ENCODE measurements at places on chromosomes 13 and 19.

- DNase-seq, result no peak
These were observed 527.4 kb upstream of the ATXN8OS start for GRCh38 chr13:69580255-69580654.

DNA sequence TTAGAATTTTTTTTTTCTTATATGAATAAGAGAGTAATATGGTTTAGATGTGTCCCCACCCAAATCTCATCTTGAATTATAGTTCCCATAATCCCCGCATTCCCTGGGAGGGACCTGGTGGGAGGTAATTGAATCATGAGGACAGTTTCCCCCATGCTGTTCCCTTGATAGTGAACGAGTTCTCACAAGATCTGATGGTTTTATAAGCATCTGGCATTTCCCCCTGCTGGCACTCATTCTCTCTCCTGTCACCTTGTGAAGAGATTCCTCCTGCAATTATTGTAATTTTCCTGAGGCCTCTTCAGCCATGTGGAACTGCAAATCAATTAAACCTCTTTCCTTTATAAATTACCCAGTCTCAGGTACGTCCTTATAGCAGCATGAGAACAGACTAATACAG lies 205.7 kb downstream of the MYO16 start:
- no peak for DNase-seq

DNA sequence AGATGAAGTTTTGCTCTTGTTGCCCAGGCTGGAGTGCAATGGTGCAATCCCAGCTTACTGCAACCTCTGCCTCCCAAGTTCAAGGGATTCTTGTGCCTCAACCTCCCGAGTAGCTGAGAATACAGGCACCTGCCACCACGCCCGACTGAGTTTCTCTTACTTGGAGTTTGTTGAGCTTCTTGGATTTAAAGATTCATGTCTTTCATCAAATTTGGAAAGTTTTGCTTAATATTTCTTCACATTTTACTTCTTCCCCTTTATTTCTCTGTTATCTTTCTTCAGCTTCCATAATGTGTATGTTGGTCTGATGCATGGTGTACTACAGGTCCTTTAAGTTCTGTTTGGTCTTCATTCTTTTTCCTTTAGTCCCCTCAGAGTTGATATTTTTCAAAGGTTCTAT lies 8.9 kb upstream of the ZNF560 start:
- no peak for DNase-seq

GRCh38 chr19:16351133-16351809 lies 26.6 kb downstream of the KLF2 start:
- DNase-seq, result no peak

- no peak for DNase-seq
These were observed 65.8 kb downstream of the FREM2 start for GRCh38 chr13:38752686-38753085.

DNA sequence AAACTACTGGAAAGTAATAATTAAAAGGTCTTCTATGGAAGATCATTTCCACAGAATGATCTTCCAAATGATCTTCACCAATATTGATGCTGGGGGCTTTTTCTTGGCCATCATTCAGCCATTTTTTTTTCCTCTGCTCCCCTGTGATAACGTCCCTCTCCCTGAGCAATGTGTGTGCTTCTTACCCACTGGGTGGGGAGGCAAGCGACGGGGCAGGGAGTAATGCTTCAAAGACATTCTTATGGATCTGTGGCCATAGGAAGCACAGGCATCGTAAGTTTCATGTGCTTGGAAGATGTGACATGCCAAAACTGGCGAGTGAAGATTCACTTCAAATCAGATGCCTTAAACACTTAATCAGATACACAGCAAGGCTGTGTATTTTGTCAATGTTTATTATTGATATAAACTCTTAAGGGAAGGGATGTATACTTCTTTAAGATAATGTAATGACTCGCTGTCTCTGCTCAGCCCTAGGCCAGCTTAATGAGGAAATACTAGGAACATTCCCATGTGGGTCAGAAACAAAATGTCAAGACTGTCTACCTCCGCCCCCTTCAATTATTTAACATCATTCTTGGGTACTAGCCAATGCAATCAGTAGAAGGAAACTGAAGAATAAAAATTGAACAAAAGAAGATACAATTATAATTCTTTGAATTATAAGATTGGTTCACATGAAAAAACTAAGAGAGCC lies 34.1 kb upstream of the SERPINE3 start:
- no peak for DNase-seq

- DNase-seq, result no peak
These were observed 8.7 kb upstream of the KLK12 start for GRCh38 chr19:51043497-51043896.

GRCh38 chr19:53553865-53554791 lies 16.2 kb downstream of the ZNF331 start:
- DNase-seq, result peak; percentile 58

DNA sequence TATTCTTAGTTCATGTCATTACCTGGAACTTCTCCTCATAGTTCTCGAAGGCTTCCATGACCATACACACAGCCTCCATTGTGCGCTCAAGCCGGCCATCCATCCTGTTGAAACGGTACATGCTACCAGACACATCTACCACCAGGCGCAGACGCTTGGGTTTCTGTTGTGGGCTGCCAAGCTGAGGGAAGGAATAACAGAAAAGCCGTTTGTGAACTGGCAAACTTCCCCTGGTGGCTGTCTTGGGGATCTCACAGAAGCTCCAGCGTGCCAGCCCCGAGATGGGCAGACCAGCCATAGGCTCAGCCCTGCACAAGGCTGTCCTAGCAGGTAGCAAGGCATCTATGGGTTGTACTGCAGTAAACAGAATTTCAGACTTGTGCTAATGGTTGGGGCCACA lies 130.1 kb downstream of the RGCC start:
- no peak for DNase-seq

GRCh38 chr19:18058208-18059009 lies 28.3 kb downstream of the IL12RB1 start:
- peak; percentile 47 for DNase-seq

DNA sequence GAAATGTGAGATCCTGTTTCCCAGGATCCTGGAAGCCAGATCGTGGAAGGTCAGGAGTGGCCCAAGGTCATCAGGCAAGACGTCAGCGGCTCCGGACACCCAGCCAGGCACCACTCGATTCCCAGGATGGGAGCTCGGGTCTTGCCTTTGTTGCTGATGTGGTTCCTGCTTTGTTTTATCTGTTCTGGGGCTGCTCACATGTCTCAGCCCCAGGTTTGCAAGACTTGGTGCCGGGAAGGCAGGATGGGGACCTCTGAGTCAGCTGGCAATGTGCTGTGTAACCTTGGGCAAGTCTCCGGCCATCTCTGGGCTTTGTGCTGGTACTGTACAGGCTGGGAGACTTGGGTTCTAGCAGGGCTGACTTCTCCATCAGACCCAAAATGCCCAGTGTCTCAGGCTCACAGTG lies 1.4 kb upstream of the FCHO1 start:
- DNase-seq, result no peak

DNA sequence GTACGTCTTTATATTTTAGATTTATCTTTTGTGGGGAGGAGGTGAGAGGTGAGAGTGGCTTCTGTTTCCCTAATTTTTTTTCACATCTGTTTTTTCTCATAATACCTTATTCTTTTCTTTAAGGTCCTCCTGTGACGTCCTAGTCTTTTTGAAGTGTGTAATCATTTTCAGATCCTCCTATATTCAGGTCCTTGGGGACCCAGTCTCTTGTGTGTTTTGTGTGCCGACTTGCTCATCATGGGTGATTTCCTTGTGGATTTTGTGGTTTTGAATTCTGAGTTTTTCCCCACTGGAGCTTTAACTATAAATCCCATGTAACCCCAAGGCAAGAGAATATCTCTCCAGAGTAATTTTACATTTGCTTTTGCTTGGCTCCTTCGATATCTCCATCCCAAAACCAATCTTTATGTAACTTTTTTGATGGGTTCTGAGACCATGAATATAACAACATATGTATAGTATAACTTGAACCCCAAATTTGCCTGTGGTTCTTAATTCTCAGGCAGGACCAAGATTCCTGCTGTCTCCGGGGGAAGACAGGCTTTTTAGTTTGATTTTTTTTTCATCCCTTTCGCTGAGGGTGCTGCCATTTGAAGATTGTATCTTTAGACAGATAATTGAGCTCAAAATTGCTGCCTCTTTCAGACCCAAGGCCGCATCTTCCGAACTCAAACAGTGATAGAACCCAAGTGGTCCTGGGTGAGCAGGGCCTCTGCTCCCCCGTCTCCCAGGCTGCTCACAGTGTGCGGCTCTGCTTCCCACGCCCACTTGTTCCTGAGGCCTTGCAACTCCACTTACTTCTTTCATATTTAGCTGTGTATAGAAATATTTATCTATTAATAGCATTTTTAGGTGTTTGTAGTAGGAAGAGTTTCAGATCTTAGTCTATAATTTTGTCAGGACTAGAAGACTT lies 59.1 kb upstream of the GPR183 start:
- DNase-seq, result no peak

GRCh38 chr13:23790577-23791170 lies 98.5 kb downstream of the MIPEP start:
- peak; percentile 92 for DNase-seq

DNA sequence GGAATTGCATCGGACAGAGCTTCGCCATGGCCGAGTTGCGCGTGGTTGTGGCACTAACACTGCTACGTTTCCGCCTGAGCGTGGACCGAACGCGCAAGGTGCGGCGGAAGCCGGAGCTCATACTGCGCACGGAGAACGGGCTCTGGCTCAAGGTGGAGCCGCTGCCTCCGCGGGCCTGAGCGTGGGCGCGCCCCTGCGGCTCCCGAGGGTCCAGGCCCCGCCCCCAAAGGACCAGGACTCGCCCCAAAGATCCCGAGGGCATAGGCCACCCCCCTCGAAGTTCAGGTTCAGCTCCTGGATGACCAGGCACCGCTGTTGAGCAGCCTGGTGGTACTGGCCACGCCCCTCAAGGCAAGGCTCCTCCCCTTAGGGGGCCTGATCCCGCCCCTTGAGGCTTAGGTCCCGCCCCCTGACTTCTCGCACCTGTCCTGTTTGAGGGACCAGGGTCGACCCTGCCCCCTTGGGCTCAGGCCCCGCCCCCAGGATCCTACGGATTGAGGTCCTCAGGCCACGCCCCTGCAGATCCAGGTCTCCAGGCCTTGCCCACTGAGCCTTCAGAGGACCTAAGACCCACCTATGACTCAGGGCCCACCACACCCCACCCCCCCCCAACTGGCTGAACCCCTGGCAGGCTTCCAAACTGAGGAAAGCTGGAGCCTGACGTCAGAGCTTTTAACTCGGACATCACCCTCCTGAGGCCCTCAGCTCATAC lies 43.1 kb downstream of the CYP4F22 start:
- no peak for DNase-seq

DNA sequence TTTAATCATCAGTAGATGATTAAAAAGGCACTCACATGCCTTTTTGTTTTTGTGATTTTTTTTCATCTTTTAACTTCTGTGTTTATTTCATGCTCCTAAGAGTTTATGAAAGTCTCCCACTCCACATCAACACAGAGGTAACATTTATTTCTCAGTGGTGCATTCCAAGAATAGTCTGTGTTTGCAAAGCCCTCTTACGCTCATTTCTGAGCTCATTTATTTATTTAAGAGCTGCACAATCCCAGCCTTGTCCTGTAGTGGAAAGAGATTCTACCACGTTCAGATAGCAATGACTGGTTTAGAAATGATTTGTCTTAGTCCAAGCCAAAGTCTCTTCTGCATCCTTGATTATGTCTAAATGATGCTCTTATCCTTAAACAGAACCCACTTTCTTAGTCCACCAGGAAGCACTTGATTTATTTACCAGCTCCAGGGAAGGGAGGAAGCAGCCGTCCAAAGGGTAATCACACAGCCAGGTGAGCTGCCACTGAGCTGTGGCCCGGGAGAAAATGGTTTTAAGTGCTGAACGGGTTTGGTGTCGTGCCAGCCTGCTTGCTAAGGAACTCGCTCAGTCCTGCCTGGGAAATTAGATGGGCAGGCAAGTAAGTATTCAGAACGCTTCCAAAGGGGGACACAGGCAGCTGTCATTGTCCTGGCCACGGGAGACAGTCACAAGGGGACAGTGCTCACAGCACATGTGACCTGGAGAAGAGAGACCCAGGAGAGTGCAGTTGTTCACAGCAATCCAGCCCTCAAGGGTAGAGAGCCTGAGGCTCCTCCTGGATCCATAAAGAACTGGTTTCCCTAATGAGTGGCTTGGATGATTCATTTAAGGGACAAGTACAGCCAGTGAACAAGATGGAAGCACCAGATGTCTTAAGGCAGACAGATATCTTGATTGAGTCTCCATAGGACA lies 131.8 kb upstream of the WASF3 start:
- no peak for DNase-seq

- peak; percentile 51 for DNase-seq
These were observed 282.9 kb downstream of the KLF5 start for GRCh38 chr13:73341748-73342147.

DNA sequence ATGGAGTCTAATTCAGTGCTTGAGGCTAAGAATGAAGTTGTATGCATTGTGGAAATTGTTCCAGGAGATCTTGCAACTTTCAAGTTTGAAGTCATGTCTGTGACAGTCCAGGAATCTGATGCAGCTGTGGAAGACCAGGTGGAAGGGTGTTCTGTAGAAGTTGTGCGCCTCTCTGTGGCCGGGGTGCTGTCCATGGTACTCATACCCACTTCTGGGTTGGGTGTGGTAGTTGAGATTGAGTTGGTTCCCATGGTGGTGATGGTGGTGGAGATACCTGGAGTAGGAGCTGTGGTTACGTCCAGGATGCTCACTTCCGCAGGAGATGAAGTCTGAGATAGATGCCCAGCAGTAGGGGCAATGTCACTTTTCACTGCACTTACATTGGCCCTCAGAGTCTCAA lies 44.3 kb downstream of the MUC16 start:
- DNase-seq, result no peak

DNA sequence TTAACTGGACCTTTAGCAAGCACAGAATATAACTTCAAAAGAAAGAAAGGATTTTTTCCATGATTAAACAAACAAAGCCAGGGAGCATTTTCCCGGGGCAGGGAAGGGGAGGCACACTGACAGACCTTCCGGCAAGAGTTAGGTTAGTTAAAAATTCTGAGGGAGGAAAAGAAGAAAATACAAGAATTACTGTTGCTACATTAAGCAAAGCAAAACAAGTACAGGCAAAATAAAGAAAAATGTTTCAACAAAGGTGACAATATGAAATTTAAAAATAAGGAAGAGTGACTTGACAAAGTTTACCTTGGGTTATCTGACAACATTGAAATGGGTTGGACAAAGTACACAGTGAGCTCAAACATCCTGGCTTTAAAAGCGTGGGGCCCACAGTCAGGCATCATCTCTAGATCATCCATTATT lies 51.5 kb downstream of the KLF12 start:
- DNase-seq, result no peak

DNA sequence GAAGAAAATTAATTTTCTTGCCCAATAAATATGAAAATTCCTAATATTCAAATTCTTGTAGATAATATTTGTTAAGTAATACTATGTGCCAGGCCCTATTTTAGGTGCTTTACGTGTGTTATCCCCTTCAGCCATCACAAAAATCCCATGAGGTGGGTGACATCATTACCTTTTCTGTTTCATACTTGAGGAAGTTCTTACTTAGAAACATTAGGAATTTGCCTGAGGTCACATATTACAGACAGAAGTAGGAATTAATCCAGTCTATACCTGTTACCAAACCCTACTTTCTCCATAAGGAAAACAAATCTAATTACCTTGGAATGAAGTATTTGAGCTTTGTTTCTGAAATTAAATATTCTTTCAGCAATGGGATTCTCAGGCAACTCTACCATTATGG lies 336.1 kb downstream of the GPC6 start:
- no peak for DNase-seq

GRCh38 chr13:30323524-30323923 lies 16.2 kb upstream of the KATNAL1 start:
- DNase-seq, result no peak
